ENCODE measurements at places on chromosomes 16 and 17.

DNA sequence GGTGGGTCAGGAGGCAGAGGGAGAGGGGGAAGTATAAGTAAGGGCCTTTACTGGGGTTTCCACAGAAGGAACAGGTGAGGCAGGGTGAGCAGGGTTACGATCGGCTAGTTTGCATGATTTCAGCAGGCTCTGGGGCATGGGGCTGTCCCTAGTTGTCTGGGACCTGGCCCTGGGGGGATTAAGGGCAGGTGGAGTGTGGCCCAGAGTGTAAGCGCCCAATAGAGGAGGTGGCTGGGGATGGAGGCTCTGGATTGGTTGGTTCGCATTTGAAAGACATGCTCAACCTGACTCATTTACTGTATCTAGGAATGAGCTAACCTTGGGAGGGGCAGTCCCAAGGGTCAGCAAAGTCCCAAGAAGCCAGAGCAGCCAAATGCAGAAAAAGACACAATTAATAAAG, 230.3 kb downstream of the MAP2K4 start:
- no peak for DNase-seq

DNA sequence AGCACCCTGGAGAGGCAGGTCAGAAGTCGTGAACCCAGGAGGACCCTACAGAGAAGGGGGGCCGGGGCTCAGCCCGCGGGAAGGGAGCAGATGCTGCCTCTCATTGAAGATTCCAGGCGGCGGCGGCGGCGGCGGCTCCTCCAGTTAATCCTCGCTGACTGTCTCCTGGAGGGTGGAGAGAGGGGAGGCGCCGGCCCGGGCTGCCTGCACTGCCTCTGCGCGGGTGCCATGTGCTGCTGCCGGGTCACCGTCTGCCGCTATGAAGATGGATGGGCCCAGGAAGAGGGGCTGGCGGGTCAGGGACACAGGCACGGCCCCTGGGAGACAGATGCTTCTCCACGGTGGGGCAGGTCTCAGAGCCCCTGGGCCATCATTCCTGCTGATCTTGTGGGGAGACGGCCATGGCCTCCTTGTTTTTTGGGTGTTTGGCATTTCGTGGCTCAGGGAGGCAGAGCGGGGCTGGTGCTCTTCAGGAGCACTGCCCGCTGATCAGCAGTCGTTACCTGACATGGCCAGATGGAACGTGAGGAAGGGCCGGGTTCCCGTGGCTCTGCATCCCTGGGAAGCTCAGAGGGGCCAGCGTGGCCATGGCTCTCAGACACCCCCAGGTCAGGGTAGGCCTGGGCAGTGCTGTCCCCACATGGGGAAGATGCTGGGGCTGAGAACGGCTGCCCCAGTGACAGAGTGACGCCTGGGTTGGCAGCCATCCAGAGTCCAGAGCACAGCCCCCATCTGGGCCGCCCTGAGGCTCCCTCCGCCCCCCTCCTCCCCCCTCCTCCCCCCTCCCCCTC, 36.1 kb downstream of the GINS2 start:
- no peak for DNase-seq

- DNase-seq: no peak
Observed at GRCh38 chr16:59392911-59393310, 658.8 kb upstream of the GOT2 start.

- DNase-seq: no peak
Observed at GRCh38 chr17:79473876-79474440, 136.9 kb downstream of the RBFOX3 start.

- no peak for DNase-seq
Observed at GRCh38 chr16:54327609-54328008, 41.0 kb upstream of the IRX3 start.

DNA sequence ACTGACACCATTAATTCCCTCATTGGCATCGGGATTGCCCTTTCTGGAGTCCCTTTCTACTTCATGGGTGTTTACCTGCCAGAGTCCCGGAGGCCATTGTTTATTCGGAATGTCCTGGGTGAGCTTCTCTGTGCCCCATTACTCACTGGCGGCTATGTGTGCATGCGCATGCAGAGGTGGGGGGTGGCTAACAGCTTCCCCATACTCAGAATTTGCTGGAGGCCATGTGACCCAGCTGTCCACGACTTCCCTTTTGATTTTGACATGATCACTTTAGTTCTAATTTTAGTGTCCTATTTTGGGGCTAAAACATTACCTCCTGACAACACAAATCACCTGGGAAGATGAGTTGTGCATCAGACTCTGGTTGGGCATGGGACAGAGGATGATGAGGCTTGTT, 14.1 kb downstream of the SLC7A6OS start:
- no peak for DNase-seq

DNA sequence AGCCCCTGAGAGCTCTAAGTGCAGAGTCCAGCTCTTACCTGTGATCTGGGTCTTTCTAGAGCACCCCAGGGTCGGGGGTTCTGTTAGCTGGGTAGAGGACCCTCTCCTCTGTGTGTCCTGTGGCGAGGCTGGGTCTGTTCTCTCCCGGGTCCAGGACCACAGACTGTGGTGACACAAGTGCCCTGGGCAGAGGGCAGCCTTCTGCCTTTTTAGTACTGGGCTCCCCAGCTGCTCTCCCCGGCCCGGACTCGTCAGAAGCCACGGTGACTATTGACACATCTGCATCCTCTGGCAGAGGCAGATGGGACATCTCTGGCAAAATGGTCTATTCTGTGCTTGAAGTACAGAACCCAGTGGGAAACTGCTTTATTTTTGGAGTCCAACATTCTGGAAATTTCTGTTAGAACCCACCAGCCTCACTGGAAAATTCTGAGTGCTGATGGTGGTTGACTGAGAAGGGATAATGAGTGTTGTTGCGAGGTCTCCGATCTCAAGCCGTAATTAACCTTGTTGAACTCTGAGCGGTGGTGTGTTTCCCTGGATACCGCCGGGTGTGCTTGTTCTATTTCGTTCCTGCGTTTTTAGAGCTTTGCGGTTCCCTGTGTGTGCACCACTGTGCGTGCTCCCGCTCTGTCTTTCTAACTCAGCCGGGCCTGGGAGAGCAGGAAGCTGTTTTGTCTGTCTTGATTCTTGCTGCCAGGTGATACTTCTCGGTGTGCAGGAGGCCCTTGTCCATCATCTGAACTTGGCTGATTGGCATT, 26.0 kb upstream of the NUDT16L1 start:
- no peak for DNase-seq

- no peak for DNase-seq
Observed at GRCh38 chr16:10762336-10763016, 18.8 kb downstream of the NUBP1 start.

GRCh38 chr16:89517128-89517527, 8.9 kb downstream of the SPG7 start:
- no peak for DNase-seq

- DNase-seq: no peak
Observed at GRCh38 chr17:13977837-13978236, 91.5 kb upstream of the COX10 start.

GRCh38 chr17:4967539-4968485, at the start of gene SPAG7:
Gene SPAG7, minus strand, starts transcription at chr17:4967817. Its CDS starts 13 bp downstream, at chr17:4967804.
- peak; percentile 95 for DNase-seq

- no peak for DNase-seq
Observed at GRCh38 chr17:20156196-20157000, 147.2 kb downstream of the SPECC1 start.

- no peak for DNase-seq
Observed at GRCh38 chr17:48253975-48254374, 146.4 kb downstream of the SNX11 start.

- DNase-seq: no peak
Observed at GRCh38 chr17:82734987-82735866, at the start of gene FN3K. Gene FN3K, plus strand, starts transcription at chr17:82735615. Its CDS starts 22 bp downstream, at chr17:82735637.

DNA sequence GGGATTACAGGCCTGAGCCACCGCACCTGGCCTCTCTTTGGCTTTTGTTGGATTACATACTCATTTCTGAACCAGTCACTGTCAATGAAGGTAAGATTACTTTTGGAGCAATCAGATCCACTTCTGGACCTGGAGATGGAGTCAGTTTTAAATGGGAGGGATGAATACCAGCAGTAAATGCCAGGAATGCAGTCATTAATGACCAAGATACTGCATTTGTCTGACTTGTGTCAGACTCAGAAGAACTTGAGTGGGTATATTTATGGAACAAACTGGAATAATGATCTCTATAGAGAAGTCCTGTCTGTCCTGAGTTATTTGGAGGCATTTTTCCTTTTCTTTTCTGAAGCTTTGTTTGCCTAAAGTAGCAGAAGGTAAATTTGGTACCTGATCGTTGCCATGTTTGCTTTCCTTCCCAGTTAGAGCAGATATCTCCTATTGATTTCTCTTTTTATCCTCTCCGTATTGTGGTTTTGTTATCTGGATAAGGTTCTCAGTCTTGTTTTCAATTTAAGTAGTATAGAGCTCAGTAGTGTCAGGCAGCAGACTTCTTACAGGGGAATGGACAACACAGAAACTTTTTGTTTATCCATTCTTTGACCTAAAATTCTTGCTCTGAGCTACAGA, 10.7 kb downstream of the NLK start:
- no peak for DNase-seq

DNA sequence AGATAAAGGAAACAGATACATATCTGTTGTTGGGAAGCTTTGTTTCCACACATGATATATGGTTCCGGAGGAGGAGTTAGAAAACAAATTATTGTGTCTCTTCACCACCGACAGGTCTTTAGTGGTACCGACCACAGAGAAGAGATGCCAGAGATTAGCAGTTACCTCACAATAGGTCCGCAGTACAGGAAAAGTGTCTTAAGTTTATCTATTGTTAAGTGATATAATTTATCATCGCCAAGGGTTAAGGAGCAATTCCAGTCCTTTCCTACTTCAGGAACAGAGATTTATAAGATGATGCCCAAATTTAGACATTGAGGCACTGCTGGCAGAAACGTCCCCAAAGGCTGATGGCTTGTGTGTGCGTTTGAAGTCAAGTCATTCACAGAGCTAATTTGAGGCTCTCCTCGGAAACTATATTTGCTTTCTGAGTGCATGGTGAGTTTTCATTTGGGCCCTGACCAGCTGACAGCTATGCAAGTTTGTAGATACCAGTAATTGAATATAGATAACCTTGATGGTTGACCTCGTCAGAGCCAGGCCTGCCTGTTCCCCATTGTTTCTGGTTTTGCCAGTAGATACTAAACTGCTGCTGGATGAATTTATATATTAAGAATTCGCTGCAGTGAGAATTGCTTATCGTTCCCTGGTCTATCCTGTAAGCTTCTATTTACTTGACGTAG, 196.4 kb upstream of the IRX3 start:
- no peak for DNase-seq

GRCh38 chr16:28590384-28591340, 6.2 kb downstream of the SULT1A2 start:
- DNase-seq: no peak

- DNase-seq: no peak
Observed at GRCh38 chr16:84132527-84133285, 12.3 kb downstream of the HSDL1 start.

- DNase-seq: no peak
Observed at GRCh38 chr16:66996983-66997358, 8.6 kb downstream of the CES4A start.

- no peak for DNase-seq
Observed at GRCh38 chr17:44925731-44926697, 10.7 kb upstream of the GFAP start.

DNA sequence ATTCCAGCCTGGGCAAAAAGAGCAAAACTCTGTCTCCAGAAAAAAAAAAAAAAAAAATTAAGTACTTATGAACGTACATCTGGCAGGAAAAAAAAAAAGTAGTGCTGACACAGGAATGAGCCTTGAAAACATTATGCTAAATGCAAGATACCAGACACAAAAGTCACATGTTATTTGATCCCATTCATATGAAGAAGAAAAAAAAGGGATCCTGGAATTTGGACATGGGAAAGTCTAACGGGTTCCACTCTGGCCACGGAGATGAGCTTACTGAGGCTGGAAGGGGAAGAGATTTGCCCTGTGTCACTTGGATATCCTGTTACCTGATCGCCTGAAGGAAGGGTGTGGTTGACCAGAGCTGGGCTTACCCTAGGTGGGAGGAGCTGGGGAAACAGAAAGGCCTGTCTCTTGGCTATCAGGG, 251.9 kb downstream of the PARN start:
- DNase-seq: no peak

DNA sequence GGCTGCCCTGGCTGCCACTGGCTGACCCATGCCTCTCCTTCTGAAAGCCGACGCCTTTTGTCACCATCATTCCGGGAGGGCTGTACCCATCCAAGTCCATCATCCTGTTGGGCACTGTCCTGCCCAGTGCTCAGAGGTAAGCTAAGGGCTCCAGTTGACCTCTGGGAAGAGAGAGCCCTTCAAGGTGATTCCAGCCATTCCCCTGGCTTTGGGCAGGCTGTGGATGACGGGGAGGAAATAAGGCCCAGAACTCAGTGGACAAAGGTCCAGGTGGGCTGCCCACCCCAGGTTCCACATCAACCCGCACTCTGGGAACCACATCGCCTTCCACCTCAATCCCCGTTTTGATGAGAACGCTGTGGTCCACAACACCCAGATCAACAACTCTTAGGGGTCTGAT, 45.8 kb downstream of the NOS2 start:
- no peak for DNase-seq

- DNase-seq: no peak
Observed at GRCh38 chr16:79500286-79500685, 100.3 kb downstream of the MAF start.

GRCh38 chr17:15456496-15456895, 10.9 kb downstream of the CDRT4 start:
- DNase-seq: no peak

GRCh38 chr17:64410750-64411490, 20.3 kb upstream of the PECAM1 start:
- DNase-seq: no peak

Data from activated CD4-positive, alpha-beta T cell treated with anti-CD3 and anti-CD28 coated beads, Interleukin-2, Interleukin-4, amounts not matched to agents 100 ng/mL and 50 ng/mL, durations not matched to agents 16 hours and 8 hours (primary cell).